GM12864 (cell line): ENCODE measurements at places on chromosomes 4 and X.

GRCh38 chrX:111519215-111519614 lies 7.8 kb downstream of the SERTM2 start:
- DNase-seq: no peak

DNA sequence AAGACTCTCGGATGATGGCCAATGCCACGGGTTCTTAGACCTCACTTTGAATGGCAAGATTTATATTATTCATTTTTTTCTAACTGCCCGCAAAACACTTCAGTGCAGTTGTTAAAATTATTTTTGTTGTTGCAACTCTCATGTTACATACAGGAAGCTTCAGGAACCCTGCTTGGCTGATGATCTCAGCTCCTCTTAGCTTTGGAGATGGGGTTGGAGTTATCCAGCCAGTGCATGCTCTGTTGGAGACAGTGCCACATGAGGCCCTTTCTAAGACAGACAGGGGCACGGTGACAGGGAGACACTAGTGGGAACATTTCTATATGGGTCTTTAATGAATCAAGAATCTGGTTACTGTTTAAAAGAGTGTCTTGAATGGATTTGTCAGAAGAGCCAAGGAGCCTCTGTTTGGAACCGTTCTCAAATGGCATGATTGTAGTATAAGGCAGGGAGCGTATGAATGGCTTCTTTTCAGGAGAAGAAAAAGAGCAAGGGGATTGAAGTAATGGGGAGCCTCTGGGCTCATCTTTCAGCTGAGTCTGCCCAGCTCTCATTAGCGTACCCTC lies 61.9 kb upstream of the ENPP6 start:
- no peak for DNase-seq

- no peak for DNase-seq
Observed at GRCh38 chr4:3291411-3291968, 1.3 kb upstream of the RGS12 start.

GRCh38 chr4:101282076-101282844 lies 65.1 kb downstream of the PPP3CA start:
- no peak for DNase-seq

GRCh38 chr4:156799121-156799589 lies 172.4 kb downstream of the PDGFC start:
- DNase-seq: no peak

GRCh38 chrX:15781961-15782699 lies 8.2 kb upstream of the ZRSR2 start:
- DNase-seq: peak; percentile 59

GRCh38 chr4:79576429-79576753 lies 168.4 kb upstream of the GK2 start:
- DNase-seq: peak; percentile 4

GRCh38 chr4:55030589-55030988 lies 94.8 kb downstream of the KDR start:
- no peak for DNase-seq
